ENCODE measurements at places on chromosomes 7 and 10.

DNA sequence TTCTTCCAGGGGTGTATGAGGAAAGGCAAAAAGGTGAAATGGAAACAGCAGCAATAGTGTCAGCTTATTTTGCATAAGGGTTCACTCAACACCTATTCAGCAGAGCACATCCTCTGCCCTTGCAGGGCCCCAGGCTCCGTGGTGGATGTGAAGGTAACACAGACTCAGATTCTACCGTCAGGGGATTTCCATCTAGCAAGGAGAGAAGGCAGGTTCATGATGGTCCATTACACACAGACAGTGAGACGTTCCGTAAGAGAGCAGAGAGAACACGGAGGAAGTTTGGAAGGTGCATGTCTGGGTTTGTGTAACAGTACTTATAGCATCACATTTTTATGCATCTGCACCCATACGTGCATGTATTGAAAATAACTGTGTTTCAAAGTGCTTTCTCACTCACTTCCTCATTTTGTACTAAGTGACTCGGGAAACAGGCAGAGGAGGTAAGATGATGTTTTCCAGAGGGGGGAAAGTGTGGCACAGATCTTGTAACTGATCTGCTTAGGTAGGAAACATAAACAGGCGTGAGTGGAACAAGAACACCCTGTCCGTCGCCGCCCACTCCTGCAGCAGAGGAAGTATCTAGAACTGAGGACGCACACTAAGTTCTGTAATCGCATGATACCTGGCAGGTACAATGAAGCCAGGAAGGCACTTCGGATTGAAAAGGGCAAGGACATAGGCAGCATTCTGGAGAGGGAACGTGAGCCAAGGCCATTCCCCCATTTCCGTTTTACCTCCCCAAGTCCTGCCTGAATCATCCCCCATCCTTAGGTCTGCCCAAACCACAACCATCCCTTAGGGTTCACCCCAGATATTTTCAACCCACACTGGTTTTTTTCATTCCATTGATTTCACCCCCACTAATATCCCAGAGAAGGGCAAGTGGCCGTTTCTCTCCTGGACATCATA lies 1.0 kb upstream of the ENO4 start:
- DNase-seq: no peak

DNA sequence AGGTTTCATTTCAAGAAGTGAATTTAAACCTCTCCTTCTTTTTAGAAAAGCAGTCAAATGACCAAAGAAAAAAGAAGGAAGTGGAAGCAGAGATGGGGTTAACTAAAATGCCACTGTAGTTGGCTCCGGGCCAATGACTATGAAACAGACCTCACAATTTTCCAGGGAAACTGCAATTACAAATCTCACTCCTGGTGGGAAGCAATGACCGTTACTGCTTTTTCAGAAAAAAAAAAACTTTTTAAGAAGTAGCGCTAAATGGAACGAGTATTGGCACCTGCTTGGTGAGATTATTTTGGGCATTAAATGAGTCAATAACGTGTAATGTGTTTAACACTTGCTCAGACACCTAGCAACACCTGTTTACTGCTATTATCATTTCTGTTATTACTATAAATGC lies 1.2 kb downstream of the SFRP4 start:
- DNase-seq: no peak

- no peak for DNase-seq
Measured at GRCh38 chr10:30803892-30804322, 174.4 kb upstream of the LYZL2 start.

GRCh38 chr7:132311733-132312132 lies 264.5 kb downstream of the PLXNA4 start:
- no peak for DNase-seq

DNA sequence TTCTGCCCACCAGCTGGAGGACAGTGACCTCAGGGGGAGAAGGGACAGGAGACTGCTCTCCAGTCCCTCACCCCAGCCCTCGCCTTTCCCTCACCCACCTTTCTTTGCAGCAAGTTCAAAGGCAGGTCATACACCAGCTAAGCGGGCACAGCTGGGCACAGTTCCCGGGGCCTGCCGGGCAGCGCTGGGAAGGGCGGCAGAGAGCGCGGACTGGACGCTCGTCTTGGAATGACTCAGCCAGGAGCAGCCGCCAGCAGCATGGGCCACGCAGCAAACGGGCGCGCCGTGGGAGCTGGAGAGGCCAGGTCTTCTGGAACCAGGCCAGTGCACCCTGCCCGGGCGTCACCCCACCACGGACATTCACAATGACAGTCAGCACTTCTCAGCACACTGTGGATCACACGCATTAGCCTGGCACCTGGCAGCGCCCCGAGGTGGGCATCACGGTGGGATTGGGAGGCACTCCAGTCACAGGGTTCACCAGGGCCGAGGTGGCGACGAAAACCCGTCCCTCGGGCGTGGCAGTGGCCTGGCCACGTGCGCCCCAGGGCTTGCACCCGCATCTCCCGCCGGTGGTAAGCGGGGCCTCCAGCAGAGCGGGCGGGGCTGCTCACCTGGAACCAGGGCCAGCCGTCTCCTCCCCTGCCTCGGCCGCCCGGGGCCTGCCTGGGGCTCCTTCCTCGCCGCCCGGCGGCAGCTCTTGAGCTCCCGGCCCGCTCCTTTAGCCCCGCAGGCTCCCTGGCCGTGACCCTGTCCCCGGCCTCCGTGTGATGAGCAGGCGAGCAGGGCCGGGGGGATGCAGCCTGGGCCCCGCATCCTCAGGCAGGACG lies 29.0 kb upstream of the WDFY4 start:
- no peak for DNase-seq

DNA sequence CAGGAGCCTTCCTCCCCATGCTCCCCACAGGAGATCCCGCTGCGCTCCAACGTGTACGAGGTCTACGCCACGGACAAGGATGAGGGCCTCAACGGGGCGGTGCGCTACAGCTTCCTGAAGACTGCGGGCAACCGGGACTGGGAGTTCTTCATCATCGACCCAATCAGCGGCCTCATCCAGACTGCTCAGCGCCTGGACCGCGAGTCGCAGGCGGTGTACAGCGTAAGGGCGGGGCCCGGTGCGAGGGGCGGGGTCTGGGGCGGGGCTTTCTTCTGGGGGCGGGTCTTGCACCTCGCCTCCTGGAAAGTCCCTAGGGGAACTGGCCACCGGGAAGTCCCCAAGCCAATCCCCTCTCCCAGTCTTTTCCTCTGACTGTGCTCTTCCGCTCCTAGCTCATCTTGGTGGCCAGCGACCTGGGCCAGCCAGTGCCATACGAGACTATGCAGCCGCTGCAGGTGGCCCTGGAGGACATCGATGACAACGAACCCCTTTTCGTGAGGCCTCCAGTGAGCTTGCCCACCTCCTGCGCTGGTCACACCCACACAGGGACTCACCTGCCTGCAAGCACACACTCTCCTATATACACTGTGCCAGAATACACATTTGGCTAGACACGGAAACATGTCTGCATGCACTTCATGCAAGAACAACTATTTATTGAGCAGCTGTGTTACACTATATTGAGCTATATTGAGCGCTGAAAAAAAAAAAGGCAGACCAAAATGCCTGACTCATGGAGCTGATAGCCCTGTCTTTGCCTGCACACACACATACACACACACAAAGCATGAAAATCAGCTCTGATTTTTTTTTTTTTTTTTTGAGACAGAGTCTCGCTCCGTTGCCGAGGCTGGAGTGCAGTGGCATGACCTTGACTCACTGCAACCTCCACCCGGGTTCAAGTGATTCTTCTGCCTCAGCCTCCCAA lies 32.7 kb upstream of the VSIR start:
- no peak for DNase-seq

- no peak for DNase-seq
Measured at GRCh38 chr10:33812586-33812985, 478.1 kb upstream of the NRP1 start.

DNA sequence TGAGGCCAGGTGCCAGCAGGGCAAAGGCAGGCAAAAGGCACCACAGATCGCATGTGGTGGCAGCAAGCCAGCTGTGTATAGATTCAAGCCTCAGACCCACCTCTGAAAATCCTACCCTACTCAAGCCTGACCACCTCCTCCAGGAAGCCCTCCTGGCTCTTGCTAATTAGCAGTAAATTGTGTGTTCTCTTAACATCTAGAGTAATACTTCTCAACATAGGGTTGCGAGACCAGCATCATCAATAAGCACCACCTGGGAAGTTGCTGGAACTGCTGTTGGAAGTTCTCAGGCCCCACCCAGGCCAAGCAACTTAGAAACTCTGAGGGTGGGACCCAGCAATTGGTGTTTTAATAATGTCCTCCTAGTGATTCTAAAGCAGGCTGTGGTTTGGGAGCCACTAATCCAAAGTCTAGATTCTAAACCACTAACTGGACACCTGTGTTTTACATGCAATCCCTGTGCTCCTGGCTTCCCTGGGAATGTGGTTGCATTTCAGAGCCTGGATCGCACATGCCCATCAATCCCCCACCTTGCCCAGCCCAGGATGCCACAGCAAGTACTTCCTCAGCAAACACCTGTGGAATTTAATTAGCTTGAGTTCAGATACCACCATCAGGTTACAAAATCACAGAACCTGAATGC lies 46.2 kb downstream of the KCNMA1 start:
- no peak for DNase-seq

DNA sequence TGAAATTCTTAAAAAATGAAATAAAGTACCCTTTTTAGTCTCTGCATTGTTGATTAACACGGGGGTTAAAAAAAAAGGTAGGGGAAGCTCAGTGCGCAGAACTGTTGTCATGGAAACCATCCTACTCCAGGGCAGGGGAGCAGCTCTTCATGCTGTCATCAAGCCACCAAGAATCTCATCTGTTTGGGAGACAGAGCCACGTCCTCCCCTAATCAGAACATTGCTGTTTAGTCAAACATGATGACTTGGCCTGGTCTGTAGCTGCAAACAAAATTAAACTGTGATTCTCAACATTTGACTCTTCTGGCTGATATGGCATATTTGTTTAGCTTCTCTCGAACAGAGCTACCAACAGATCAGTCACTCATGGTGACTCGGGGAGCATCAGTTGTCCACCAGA lies 254.4 kb upstream of the KLF14 start:
- DNase-seq: no peak

GRCh38 chr7:43585562-43585961 lies 2.7 kb downstream of the STK17A start:
- no peak for DNase-seq

DNA sequence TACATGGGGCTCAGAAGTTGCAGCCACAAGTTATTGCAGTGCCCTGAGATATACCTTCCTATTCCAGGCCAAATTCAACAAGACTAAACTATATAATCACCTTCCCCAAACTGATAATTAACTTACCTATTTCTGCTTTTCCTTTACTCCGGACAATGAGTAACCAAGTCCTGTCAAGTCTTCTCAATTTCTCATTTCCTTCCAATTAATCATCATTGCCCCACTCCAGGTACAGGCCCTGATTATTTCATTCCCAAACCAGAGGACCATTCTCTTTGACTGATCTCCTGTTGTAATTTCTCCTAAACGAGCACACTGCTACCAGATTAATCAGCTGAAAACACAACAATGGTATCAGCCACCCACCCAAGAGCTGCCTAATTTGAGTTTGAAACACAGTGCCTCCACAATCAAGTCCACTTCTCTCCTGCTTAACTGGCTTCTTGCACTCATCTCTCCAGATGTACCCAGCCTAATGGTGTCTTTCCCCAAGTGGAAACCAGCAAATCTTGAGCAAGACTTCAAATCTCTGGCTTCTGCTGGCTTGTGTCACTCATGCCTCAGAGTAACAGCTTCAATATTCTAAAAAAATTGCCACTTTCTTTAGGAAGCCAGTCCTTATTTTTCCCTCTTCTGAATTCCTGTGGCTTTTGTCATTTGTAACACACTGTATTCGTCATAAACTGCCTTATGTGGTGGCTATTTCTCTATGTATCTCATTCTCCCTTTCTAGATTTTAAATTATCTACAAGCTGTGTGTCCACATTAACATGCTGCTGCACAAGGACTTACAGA lies 89.1 kb downstream of the CDK6 start:
- DNase-seq: no peak

- no peak for DNase-seq
Measured at GRCh38 chr10:131961047-131961776, 20.5 kb downstream of the BNIP3 start.

DNA sequence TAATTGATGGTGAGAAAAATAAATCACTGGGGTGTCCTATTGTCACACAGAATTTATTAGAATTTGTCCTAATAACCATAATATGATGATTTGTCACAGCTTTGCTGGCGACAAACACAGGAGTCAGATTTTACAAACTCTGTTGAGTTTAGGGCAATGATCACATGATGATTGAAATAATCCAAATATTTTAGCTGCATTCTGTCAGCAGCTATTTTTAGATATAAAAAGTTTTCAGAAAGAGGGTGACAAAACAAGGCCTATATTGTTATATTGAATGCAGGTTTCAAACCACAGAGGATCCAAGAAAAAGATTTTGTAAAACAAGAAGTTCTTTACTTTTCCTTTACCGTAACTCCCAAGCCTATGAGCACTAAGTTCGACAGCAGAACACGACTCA lies 178.8 kb downstream of the ADAM12 start:
- no peak for DNase-seq

GRCh38 chr7:17506095-17506494 lies 207.6 kb downstream of the AHR start:
- no peak for DNase-seq
